ENCODE measurements at places on chromosomes 12 and 14.

DNA sequence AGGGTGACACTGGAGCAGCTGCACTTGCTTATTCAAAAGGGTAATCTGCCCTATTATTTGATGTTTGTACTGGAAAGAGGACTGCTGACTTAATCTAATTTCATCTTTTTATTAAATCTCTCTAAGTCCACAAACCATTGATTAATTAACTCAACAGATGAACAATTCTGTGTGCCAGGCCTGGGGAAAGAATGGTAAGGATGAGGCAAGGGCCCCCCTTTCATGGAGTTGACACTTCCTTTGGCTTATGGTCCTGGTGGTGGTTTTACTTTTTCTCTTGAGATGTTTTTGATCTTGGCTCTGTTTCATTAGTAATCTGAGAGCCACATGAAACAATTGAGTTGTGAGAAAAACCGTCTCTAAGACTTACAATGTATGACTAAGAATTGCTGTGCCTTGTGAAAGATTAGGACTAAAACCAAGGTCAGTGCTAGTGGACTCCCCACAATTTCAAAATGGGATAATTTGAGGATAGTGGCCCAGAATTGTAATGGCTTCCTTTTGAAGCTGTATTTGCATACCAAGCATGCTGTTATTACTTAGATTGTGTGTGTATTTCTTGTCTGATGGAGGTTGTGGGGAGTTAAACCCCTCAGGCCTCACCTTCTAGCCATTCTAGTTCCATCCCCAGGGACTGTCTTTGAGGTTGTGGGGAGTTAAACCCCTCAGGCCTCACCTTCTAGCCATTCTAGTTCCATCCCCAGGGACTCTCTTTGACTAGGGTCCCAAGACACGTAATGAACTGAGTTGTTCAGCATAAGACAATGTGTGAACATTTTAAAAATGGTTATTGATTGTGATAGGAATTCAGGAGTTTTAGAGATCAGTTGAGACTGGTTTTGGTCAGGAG, 52.5 kb upstream of the EVL start:
- no peak for DNase-seq

DNA sequence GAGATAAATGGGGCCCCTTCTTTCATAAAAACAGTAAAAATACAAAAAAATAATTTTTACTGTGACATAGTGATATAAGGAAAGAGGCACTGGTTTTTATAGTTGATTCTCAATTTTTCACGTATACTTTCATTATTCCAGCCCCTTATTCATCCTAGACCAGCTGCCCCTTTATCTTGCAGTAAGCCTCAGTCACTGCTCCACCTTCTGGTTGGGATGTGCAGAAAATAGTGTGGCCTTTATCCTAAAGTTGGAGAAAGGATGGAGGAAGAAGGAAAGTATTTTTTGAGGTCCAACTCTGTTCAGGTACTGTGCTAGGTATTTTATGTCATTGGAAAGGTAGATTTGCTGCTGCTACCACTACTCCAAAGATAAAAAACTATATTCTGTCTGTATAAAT, 172.7 kb downstream of the ANO6 start:
- peak; percentile 29 for DNase-seq

DNA sequence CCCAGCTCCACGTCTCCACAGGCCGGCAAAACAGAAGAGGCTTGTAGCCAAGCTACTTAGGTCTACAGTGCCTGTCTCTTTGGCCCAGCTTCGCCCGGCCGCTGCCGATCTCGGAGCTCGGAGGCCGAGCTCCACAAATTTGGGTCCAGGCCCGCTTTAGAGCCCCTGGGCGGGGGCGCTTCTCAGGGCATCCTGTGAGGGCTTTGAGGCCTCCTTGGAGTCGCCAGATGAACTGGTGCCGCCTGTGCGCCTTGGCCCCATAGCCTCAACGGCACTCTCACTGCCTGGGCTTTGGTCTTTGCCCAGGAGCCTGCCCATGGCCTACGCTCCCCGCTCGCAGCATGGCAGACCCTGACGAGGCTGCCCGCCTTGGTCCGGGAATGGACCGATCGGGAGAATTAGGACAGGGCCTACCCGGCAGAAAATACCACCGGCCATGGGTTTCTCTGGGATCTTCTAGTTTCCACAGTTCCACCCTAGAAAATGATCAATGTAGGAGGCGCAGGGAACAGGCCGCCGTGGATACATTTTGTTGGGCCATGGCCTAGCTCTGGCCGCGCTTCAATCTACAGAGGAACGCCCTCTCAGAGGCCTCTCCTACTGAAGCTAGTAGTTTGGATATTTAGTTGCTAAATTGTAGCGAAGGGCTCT, 953 bp upstream of the NKX2-8 start:
- DNase-seq: no peak

DNA sequence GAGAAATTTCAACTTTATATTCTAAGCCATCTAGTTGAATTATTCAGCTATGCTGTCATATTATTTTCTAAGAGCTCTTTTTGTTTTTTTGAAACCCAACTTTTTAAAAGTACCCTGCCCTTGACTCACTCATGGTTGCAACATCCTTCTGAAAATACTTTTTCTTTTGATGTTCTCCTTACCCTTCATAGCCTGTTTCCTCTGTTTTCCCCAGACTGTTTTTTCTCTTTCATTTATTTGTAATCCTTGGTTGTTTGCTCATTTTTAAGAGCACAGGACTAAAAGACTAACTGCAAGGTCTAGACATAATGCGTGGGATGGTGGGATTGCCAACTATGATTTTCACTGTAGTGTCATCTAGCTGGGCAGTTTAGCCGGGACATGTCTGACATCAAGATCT, 21.2 kb upstream of the CDKL1 start:
- no peak for DNase-seq

- DNase-seq: no peak
Measured at GRCh38 chr12:26080911-26081310, 43.9 kb downstream of the BHLHE41 start.

All from COR-L47 (cell line).